Central memory CD8-positive, alpha-beta T cell (primary cell): ENCODE measurements at places on chromosomes 13 and 19.

GRCh38 chr19:22327321-22327720, 41.1 kb downstream of the ZNF729 start:
- no peak for DNase-seq
- H3K36me3 ChIP-seq, result no peaks in the 10 kb centered on the region
- H3K4me3 ChIP-seq, result no peak overlapping the region

- no peak overlapping the region for H3K27ac ChIP-seq
- peaks cover 3% of the 10 kb centered on the region for H3K27me3 ChIP-seq
- no peaks in the 10 kb centered on the region for H3K4me1 ChIP-seq
- no peak overlapping the region for H3K4me3 ChIP-seq
- H3K36me3 ChIP-seq, result no peaks in the 10 kb centered on the region
- no peak for DNase-seq
Observed at GRCh38 chr13:101190976-101191375, 225.3 kb downstream of the NALCN start.

GRCh38 chr19:18283338-18283737, 1.9 kb upstream of the JUND start:
- peaks cover 38% of the 10 kb centered on the region for H3K36me3 ChIP-seq
- peak overlapping the region; percentile 9 for H3K4me3 ChIP-seq
- H3K27me3 ChIP-seq, result no peaks in the 10 kb centered on the region
- H3K27ac ChIP-seq, result peak overlapping the region; percentile 100

DNA sequence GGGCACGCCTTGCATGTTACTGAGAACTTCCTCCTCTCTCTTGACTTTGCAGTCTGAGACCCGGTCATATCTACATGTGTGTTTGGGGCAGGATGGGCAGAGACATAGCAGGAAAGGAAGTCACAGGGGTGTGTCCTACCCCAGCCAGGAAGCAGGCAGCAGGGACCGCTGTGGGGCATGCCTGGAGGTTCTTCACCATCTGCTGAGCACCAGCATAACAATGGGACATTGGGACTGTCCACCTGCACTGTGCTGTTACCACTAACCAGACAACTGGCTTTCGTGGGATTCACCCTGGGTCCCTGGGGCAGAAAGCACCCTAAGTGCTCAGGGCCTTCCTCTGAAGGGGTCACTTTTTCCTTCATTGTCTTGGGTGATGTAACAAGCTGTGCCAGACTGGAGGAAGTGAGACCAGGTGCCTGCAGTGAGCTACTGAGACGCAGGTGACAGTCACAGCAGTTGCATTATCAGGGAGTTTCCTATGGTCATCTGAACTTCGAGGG, 2.6 kb upstream of the HAUS5 start:
- no peaks in the 10 kb centered on the region for H3K27me3 ChIP-seq
- no peak for DNase-seq
- no peak overlapping the region for H3K4me3 ChIP-seq

DNA sequence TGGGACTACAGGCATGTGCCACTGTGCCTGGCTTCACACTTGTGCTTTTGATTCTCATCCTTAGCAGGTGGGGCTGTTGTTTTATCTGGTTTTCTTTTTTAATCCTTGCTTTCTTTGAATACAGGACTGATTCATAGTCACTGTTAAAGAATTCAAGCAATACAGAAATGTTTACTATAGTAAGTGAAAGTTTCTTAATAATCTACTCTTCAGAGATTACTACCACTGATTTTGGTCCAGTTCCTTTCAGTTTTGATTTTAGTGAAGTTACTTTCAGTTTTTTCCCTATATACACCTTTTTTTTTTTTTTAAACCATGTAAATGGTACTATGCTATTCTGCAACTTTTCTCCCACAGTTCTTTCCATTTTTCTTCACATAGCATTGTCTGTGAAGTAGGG, 53.6 kb downstream of the GATAD2A start:
- no peak for DNase-seq
- H3K27ac ChIP-seq, result peak overlapping the region; percentile 99
- H3K27me3 ChIP-seq, result no peaks in the 10 kb centered on the region
- H3K4me3 ChIP-seq, result peak overlapping the region; percentile 86
- peaks cover 81% of the 10 kb centered on the region for H3K4me1 ChIP-seq

DNA sequence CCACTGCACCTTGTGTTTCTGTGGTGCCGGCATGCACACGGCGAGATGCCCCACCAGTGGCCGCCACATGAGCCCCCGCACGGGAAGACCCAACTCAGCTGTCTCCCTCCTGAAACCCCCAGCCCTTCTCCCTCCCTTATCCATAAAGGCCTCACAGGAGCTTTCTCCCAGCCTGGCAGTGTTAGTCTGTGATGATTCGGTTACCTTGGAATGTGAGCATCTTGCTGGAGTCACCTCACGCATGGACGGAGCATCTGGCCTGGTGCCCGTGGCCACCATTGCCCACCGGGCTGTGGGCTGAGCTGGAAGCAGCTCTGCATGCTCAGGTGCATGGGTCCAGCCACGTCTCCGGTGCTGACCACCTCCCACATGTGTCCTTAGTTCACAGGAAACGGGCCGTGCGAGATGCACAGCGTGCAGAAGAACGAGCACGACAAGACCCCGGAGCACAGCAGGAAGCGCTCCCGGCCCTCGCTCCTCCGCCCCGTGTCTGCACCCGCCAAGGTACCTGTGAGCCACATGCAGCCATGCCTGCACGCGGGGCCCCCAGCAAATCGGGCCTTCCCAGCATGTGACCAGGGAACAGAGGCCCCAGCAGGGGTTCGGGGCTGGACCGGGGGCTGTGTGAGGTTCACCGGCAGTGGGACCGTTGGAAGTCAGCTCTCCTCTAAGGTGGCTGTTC, 22.0 kb downstream of the SIN3B start:
- no peak overlapping the region for H3K4me3 ChIP-seq
- no peaks in the 10 kb centered on the region for H3K27me3 ChIP-seq
- H3K36me3 ChIP-seq, result peaks cover 39% of the 10 kb centered on the region
- H3K27ac ChIP-seq, result no peak overlapping the region
- DNase-seq, result no peak
